GF-D8 (cell line): ENCODE measurements at places on chromosomes 7 and 10.

DNA sequence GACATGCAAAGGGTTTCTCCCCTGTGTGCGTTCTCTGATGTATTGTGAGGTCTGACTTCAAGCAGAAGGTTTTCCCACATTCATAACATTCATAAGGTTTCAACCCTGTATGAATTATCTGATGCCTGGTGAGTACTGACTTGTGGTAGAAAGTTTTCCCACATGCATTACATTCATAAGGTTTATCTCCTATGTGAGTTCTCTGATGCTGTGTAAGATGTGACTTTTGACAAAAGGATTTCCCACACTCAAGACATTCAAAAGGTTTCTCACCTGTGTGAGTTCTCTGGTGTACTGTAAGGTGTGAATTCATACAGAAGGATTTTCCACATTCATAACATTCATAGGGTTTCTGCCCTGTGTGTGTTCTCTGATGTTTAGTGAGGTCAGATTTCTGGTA, 45.1 kb downstream of the ZNF33B start:
- no peak for DNase-seq

GRCh38 chr10:121774404-121774803, 153.4 kb downstream of the ATE1 start:
- DNase-seq, result no peak

DNA sequence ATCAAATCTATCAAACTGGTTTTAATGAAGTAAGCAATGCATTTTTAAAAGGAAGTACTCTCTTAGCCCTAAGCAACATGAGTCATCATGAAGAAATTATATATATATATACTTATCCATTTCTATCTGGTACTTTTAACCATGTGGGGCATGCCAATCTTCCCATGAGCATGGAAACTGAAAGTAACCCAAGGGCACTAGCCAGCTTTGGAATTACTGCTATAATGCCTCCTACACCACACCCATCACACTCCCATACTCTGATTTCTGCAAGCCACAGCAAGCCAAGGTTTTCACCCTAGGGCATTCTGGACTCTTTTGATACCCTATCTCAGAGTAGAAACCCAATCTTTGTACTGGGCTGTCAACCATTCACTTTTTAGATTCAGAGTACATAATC, 204.6 kb downstream of the IMMP2L start:
- DNase-seq, result no peak

DNA sequence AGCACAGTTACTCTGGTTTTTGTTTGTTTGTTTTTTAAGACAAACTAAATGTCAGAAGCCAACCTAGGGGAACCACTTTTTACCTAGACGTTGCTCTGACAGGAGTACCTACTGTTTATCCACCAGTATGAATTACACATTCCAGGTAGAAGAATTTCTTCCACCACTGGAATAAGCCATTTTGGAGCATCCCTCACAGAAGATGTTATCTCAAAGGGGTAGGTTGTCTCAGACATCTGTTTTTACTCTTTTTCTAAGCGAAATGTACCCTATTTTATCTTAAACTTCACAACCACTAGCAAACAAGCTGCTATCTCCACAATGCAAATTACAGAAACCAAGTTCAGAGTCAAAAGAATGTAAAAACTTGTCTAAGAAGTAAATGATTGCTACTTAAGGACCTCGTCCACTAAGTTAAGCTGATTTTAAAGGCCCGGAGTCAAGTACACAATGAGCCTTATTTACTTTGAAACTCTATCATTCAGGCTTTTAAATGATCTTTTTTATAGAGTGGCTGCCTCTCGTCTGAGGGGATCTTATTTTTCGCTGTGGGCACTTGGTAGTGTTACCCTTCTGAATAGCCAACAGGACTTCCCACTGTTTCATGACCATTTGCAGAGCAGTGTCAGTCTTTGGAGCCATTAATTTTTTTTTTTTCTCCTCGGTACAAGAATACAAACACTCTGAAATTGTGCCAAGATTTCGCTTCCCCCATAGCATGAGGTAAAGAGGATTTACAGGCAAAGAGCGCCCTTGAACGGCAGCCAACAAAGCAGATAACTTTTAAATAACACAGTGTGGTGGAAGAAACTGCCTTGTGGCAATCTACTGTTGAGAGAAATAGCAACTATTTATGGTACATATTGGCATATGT, 15.7 kb upstream of the ARMC3 start:
- DNase-seq, result no peak

GRCh38 chr10:5876181-5876768, 13.4 kb downstream of the ANKRD16 start:
- no peak for DNase-seq

GRCh38 chr7:16936626-16937422, 55.0 kb upstream of the AGR3 start:
- no peak for DNase-seq
